ENCODE measurements at places on chromosomes 1 and 21.

GRCh38 chr1:226894826-226895225 is 24.4 kb downstream of the PSEN2 start:
- no peak for DNase-seq

- DNase-seq, result no peak
These were observed 485.9 kb downstream of the OMA1 start for GRCh38 chr1:58060559-58061170.

DNA sequence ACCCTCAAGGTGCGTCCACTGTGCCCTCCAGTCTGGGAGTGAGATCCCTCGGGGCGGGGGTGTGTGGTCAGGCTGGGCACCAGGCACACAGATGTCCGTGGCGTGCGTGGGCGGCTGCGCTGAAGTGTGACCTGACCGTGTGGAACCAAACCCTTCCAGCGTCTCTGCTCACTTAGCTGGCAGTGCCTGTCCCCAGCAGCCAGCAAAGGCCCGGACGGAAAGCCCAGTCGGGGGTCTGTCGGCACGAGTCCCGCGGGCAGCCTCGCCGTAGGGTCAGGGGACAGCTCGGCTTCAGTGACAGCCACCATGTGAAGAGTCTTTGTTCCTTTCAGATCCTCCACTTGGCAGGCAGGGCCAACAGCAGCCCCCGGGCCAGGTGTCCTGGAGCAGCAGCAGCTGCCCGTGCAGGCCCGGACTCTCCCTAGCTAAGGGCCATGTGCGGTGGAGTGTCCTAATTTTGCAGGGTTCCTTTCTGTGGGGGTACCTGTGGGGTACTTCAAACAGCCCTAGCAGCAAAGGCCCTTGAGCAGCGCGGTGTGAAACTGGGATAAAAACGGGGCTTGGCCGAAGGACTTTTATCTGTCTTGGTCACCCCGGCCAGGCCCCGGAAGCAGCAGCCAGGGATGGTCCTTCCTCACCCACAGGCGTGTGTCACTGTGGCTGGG is 11.6 kb downstream of the TTLL10 start:
- no peak for DNase-seq

- no peak for DNase-seq
These were observed 561 bp upstream of the ARHGEF19 start for GRCh38 chr1:16213013-16213412.

DNA sequence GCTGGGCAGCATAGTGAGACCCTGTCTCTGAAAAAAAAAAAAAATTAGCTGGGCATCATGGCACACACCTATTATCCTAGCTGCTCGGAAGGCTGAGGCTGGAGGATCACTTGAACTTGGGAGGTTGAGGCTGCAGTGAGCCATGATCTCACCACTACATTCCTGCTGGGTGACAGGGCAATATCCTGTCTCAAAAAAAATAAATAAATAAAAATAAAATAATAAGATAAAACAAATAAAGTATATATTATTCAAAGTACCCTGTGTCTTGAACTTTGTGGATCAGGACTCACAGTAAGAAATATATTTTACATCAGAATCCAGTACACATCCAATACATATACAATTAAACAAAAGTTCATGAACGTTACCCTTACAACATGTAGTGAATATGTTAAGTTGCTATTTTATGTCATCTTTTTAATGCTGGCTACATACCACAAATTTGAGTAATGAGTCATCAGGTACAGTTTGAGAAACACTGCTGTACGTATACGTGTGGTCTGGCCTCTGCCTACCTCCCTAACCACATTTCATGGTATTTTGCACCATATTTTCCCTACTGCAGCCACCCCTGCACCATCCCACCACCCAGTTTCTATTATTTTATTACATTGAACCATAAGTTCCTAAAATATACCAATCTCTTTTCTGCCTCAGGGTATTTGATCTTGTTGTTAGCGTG is 4.4 kb downstream of the NME7 start:
- DNase-seq, result no peak

DNA sequence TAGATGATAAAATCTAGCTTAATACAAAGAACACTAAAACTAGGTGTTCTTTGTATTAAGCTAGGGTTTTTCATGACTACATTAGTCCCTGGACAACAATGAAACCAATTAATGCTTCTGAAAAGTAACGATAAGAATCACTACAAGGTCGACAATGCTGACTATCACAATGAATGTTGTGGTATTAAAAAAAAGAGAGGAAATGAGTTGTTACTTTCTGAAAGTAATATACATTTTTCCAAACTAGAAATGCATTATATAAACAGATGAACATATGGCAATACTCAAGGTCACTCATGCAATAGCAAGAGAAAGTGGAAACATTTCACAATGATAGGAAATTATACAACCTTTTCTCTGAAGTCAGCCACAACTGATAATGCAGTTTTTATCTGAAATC is 19.0 kb downstream of the DPH5 start:
- no peak for DNase-seq

DNA sequence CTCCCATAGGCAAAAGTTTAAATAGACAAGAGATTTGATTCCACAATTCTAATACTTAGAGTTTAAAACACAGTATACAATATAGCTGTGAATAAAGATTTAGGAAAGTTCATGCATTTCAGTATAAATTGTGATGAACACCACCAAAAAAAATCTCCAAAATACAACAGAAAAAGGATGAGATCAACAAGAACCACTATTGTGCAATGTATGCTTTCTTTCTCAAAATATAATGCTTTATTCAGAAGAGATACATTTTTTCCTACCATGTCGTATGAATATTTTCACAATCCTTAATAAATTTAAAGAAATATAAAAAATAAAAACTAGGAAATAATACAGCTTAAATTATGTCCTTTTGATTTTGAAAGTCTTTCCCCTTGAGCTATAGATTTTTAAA is 1309.2 kb downstream of the MRPL39 start:
- no peak for DNase-seq

DNA sequence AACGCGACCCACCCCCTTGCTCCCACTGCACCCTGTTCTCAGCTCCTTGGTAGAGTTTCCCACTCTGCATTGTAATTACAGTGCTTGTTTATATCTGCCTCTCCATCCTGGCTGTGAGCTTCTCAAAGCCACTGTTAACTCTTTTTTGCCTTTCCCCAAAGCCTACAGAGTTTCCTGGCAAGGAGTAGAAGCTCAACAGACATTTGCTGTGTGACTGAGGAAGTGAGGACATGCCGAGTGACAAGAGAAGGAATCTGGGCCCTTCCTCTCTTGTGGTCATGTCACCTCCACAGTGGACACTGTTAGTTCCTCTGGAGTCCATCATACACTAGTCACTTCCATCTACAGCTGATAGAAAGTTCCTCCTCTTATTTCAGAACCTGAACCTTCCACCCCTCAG is 6.1 kb upstream of the IGSF8 start:
- no peak for DNase-seq

DNA sequence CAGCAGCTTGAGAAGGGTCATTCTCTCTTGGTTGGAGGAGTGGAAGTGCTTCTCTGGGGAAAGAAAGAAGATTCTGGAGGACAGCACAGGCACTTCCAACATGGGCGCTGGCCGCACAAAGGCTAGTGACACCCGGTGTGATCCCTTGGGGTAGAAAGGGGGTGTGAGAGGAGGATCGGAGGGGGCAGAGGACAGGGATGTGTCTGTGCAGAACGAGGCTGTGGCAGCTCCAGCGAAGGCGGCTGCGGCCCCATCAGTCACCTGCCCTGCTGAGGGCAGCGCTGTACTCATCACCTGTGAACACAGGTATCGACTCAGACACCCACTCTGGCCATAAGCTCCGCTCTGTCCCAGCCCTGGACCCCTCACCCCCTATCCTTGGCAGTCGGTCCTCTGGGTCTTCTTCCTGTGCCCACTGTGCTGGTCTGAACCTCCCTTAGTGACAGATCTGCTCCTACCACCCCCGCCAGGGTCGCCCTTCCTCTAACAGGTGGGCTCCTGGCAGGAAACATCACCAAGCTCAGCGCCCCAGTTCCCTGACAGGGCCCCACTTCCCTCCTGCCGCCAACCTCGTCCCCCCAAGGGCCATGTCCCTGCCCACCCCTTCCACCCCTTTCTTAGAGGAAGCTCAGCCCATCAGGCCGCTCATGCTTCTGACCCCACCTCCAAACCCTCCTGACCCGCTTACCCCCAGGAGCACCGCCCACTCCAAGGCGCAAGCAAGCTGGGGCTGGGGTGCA is 20.1 kb downstream of the TP73 start:
- DNase-seq, result no peak

DNA sequence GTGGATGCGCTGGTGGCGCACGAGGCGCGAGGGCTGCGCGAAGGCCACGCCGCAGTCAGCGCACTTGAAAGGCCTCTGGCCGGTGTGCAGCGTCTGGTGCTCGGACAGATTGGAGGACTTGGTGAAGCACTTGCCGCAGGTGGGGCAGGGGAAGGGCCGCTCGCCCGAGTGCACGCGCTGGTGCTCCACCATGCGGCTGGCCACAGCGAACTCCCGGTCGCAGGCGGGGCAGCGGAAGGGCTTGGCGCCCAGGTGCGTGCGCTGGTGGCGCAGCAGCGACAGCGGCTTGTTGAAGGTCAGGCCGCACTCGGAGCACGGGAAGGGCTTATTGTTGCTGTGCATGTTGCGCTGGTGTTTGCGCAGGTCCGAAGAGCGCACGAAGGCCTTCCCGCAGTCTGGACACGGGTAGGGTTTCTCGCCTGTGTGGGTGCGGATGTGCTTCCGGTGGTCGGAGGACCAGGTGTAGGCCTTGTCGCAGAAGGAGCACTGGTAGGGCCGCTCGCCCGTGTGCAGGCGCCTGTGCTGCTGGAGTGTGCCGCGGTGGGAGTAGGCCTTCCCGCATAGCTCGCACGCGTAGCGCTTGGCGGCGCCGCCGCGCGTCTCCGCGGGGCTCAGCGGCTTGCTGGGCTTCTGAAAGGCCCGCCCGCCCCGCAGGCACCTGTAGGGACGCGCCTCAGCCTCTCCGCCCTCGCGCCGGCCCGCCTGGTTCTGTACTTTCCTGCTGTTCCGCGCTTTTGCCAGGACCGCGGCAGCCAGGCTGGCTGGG is 4.7 kb downstream of the ZNF648 start:
- DNase-seq, result no peak

DNA sequence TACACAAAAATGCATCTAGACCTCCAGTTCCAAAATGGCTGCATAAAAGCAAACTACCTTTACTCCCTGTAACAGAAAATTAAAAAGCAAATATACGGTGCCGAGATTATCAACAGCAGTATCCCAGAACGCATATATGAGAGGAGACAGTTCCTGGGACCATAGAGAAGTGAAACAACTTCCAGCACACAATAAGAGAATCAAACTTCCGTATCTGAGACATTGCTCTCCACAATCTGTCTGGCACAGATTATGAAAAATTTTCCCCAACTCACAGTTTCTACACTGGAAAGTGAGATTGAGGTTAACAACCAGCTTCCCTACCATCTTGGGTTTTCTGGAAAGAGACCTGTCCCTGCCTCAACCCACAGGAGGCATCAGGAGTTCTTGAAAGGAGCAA is 47.2 kb upstream of the ST6GALNAC3 start:
- DNase-seq, result no peak

DNA sequence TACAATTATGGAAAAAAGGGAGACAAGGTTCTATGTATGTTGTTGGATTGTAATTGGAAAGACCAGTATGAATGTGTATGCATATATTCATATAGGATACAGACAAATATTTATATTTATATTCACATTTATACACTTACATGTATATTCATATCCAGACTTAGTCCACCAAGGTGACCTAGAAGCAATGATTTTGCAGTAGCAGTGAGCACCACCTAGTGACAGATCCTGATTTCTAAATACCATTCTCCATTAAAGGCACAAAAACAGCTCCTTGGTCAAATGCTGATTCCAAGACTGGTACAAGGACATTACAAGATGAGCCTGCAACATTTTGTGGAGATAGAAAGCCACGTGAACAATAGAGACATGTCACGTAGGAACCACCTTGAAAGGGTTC is 153.4 kb downstream of the SDCCAG8 start:
- DNase-seq, result no peak

GRCh38 chr1:200207711-200208126 is 180.2 kb downstream of the NR5A2 start:
- no peak for DNase-seq

DNA sequence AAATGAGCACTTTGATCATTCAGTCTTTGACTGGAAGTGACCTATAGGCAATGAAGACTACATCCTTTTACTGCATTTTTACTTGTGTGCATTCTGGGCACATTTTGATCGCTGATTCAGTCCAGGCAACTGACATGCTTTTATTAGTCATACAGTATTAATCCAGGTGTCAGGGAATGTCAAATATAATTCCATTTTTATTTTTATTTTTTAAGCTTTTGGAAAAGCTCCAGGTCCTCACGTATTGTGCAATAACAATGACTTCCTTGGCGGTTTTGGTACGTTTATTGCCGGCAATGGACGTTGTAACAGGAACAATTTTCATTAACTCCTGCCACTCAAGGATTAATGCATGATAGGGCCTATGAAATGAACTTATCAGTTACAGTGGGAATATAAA is 302.6 kb upstream of the PTBP2 start:
- DNase-seq, result no peak

DNA sequence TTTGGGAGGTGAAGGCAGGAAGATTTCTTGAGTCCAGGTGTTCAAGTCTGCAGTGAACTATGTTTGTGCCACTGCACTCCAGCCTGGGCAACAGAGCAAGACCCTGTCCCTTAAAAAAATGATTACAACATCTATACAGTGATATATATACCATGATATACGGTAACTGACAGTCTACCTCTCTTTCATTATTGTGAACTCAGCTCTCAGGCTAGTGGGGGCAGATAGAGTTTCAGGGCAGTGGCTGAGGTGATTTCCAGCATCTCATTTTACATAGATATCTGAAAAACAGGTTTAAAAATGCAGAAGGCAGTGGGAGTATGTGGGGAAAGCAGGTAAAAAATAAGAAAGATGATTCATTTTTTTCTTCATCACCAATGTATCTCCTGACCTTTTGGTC is 8.1 kb upstream of the NTNG1 start:
- no peak for DNase-seq

DNA sequence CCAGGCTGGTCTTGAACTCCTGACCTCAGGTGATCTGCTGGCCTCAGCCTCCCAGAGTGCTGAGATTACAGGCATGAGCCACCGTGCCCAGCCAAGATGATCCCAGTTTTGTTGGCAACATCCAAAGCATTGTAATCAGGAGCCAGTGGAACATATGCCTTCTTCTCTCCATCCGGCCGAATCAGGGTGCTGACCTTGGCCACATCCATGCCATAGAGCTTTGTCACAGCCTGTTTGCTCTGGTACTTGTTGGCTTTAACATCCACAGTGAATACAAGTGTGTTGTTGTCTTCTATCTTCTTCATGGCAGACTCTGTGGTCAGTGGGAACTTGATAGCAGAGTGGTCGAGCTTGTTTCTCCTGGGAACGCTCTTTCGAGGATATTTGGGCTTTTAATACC is 17.1 kb downstream of the TNFRSF8 start:
- no peak for DNase-seq

GRCh38 chr1:93652323-93652949 is 29.2 kb downstream of the BCAR3 start:
- no peak for DNase-seq

DNA sequence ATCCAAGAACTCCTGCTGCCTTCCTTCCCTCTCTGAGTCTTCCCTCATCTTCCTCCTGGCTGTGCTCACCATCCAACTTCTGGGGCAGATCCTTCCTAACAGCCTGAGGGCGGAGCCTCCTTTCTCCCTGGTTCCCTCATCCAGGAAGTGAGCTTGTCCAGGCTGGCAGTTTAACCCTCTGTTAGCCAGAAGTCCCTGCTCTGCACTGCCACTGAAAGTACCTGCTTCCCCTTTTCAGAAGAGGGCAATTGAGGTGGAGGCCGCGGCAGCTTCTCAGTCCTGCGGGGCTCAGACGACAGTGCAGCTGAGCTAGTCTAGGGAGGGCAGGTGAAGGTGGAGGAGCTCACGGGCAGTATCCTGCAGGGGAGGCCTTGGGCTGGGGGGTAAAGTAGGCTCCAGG is 149.1 kb downstream of the FCRL5 start:
- DNase-seq, result no peak

All from breast epithelium (tissue), 4 donors.